ENCODE measurements at places on chromosomes 3 and 15.

DNA sequence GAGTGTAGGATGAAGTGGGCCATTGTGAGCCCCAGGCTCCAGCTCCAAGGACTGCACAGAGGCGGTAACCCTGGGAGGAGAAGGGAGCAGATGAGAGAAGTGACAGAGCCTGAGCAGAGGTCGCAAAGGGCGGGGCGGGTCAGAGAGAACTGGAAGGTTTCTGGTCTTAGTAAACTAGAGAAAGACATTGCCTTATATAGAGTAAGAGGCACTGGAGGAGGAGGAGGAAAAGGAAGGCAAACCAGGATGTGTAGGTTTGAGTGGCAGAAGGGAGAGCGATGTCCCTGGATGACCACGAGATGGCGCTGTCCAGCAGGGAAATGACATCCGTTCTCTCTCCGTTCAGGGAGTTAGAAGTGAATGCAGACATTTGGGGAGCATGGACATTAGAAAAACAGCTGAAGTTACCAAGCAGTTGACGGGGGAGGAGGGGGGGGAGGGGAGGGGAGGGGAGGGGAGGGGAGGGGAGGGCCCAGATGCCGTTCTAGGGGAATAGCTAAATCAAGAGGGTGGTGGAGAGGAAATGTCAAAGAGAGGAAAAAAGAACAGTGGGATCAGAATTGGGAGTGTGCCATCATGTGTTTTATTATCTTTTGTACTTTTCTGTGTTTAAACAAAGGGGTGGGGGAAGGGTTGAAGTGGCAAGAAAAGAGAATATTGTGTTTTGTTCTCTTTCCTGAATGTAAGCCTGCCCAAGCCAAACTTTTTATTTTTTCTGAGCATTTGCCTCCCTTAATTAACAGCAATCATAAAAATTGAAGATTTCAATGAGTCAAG is 48.8 kb downstream of the STARD5 start:
- DNase-seq = peak; percentile 81

GRCh38 chr3:133851266-133851906 is 44.3 kb downstream of the RAB6B start:
- DNase-seq = no peak

DNA sequence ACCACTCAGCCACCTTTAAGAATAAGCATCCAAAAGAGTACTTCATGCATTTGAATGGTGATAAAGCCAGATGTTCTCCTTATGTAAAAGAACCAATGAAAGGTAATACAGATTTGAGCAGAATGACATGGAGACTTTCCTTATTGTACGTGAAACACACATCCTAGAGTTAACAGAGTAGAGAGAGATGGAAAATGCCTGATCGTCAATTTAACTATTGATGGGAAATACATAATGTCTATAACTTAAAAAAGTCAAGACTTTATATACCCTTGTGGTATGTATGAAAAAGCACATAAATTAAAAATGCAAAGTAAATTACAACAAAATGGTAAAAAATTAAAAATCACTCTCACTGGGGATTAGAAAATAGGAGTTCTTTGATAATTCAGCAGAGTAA is 31.7 kb upstream of the PLSCR5 start:
- no peak for DNase-seq

GRCh38 chr15:25884370-25884769 is 21.2 kb upstream of the ATP10A start:
- DNase-seq = no peak

DNA sequence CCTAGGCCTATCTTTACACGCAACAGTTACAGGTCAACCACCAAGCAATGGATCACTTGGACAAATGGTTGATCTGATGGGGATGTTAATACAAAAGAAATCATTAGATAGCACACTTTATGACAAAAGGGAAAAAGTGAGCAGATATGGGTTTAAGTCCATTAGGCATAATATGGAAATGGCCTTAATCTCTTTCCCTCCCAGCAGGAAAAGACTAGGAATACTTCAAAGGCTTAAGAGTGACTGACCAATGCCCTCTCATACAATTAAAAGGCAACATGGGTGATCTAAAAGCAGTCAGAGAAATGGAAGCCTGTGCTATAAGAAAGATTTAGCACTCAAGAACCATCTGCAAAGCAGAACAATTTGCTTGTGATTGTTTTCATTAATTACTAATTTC is 3.3 kb downstream of the PRTG start:
- DNase-seq = no peak

GRCh38 chr15:73926219-73927002 is at the start of gene LOXL1:
Gene LOXL1 (plus strand): TSS chr15:73926462. CDS start chr15:73926784, 322 bp downstream.
- peak; percentile 84 for DNase-seq

DNA sequence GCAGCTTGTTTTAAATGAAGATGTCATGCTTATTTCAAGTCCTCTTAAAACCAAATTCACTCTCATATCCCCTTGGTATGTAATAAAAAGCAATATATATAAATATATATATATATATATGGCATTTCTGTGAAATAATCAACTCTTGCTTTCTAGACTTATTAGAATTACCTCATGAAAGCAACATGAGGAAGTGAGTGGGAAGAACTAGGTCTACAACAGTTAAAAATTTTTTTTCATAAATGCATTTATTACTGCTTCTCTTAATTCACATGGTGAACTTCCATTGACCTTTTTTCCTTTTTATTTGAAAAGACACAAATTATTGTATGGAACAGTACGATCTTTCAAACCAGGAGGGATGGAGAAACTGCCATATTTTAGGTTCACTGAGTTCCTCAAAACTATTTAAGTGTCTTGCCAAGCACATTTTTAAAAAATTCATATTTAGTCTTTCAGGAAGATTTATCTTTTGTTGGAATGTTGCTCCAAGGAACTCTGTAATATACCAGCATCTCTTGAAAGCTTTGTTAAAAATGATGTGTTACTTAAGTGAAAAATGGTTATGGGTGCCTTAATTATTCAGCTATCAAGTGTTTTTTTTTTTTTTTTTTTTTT is 185.2 kb downstream of the GHSR start:
- DNase-seq = no peak

- no peak for DNase-seq
These were observed 58.7 kb upstream of the MKRN3 start for GRCh38 chr15:23506762-23507161.

DNA sequence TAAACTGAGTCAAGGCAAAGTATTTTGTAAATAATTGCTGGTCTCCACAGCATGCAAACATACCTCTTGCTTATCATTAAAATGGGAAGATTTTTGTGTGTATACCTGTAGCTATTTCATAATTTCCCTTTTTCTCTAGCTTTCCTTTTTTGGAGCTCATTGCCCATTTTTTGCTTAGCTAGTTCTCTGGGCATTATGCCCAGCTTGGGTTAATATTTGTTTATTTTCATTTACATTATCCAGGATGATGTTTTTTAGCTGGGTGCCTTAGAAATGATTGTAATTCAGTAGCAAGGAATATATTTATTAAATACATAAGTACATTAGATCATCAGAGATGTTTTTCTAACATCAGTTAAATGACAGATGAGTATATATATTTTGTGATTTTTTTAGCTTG is 1271.7 kb upstream of the GBE1 start:
- no peak for DNase-seq

GRCh38 chr15:52003710-52004109 is 15.3 kb upstream of the MAPK6 start:
- no peak for DNase-seq

DNA sequence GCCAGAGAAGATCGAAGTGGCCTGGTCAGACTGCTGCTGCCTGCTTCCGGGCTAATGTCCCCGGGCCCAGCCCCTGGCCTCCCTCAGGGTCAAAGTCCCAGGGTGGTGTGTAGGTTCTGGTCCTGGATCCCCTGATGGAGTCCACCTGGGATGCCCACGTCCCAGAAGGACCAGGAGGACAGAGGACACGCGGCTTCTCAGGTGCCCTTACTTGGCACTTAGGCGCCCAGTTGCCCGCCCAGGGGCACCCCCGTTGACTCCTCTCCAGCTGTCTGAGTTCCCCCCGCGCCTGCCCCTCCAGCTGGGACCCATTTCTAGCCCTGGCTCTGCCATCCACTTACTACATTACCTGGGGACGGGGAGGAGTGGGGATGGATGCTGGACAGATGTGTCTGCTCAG is 44.6 kb downstream of the LINGO1 start:
- DNase-seq = no peak

DNA sequence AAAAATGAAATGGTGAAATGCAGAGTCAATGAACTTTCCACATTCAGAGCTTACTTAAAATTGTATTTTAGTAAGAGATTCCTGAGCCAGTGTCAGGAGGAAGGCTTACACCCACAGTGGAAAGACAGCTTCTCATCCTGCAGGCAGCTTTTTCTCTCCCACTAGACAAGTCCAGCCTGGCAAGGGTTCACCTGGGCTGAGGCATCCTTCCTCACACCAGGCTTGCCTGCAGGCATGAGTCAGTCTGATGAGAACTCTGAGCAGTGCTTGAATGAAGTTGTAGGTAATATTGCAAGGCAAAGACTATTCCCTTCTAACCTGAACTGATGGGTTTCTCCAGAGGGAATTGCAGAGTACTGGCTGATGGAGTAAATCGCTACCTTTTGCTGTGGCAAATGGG is 3.1 kb downstream of the CCR4 start:
- DNase-seq = no peak
